Transverse colon (tissue), 4 donors: ENCODE measurements at places on chromosomes 5 and 9. TPM values are rescaled to one million over a fixed set of nuclear protein-coding genes. Genes with fewer than 3 reads are reported as not detected.

DNA sequence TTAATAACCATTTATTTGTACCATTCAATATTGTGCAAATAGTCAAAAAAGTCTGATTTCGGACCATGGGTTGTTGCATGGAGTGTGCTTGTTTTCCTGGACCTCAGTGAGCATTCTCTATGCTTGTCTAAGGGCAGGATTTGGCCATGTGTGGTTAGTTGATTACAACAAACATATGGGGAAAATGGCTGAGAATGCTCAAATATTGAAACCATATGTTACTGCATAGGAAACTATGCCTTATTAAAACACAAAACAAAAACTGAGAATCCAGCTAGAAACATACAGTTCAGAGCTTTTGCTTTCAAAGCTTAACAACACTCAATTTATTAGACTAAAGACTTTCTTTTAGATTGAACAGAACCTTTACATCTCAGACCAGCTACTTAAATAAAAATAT lies 928.3 kb downstream of the NR2F1-AS1 start:
- no peak for DNase-seq
- H3K4me3 ChIP-seq = no peak overlapping the region
- no peaks in the 10 kb centered on the region for H3K27me3 ChIP-seq
- no peaks in the 10 kb centered on the region for H3K4me1 ChIP-seq
- H3K36me3 ChIP-seq = no peaks in the 10 kb centered on the region

- no peaks in the 10 kb centered on the region for H3K36me3 ChIP-seq
- H3K4me3 ChIP-seq = no peak overlapping the region
- DNase-seq = no peak
- H3K27me3 ChIP-seq = peaks cover 82% of the 10 kb centered on the region
- H3K27ac ChIP-seq = no peak overlapping the region
- H3K4me1 ChIP-seq = peaks cover 7% of the 10 kb centered on the region
Measured at GRCh38 chr5:77971776-77972468, 195.8 kb upstream of the TBCA start.

- no peaks in the 10 kb centered on the region for H3K36me3 ChIP-seq
- peak overlapping the region; percentile 71 for H3K4me3 ChIP-seq
- no peak for DNase-seq
- H3K27ac ChIP-seq = peak overlapping the region; percentile 87
- H3K27me3 ChIP-seq = no peaks in the 10 kb centered on the region
Measured at GRCh38 chr9:35110327-35110761, 5.3 kb downstream of the ATOSB start.

MVB12B gene
- total RNA-seq = 27.3 TPM

IFNA2 gene
- total RNA-seq = not detected

GRXCR2 gene
- not detected for total RNA-seq
